ENCODE measurements at places on chromosomes 11 and 22.

DNA sequence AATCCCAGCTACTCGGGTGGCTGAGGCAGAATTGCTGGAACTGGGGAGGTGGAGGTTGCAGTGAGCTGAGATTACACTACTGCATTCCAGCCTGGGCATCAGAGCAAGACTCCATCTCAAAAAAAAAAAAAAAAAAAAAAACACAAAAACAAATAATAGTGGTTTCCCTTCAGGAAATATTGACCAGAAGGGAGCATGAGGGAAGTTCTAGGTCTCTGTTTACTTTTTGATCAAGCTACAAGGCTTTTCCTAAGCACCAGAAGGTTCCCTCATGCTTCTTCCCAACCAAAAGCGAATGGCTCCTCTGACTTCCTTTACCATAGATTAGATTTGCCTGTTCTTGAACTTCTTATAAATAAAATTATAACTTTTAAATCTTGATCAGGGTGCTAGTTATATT is 18.3 kb downstream of the MYO18B start:
- DNase-seq, result no peak

DNA sequence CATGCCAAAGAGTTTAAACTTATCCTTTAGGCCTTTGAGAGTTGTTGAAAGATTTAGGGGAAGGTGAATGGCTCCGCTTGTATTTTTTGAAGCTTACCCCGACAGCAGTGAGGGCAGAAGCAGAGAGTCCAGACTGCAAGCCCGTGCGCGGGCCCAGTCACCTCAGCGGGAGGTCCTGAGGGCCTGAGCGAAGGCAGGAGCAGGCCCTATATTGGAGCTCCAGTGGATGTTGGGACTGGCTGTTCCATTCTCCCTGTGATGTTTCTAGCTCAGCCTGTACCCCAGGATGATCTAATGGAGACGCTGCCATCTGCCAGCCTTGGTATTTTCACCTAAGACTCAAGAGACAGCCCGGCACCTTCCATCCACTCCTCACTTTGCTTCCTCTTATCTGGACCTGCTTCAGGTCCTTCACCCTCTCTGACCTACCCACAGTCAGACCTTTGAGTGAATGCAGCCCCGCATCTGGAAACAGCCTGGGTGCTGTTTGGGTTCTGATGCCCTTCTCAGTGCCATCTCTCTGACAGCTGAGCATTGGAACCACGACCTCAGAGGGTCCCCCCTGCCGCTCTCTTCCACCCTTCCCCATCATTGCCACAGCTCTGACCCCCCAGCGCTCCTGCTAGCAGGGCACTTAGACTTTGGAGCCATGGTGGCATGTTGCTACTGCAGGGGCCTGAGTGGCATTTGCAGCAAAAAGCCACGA is 628.2 kb upstream of the CADM1 start:
- no peak for DNase-seq

DNA sequence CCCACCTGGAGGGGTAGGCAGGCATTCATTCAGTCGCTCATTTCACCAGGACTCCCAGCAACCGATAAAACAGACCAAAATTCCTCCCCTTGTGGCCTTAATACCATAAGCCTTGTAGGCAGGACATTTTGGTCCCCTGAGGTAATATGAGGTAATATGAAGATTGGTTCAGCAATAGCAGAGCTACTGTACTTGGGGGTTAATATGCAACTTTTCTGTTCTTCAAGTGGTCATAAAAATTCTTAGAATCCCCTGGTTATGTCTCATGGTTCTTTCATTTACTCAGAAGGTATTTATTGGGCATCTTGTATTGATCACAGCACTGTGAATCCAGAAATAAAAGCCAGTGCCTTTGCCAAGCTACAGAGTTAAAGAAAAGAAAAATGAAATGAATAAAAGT is 29.8 kb downstream of the SHISA8 start:
- no peak for DNase-seq

DNA sequence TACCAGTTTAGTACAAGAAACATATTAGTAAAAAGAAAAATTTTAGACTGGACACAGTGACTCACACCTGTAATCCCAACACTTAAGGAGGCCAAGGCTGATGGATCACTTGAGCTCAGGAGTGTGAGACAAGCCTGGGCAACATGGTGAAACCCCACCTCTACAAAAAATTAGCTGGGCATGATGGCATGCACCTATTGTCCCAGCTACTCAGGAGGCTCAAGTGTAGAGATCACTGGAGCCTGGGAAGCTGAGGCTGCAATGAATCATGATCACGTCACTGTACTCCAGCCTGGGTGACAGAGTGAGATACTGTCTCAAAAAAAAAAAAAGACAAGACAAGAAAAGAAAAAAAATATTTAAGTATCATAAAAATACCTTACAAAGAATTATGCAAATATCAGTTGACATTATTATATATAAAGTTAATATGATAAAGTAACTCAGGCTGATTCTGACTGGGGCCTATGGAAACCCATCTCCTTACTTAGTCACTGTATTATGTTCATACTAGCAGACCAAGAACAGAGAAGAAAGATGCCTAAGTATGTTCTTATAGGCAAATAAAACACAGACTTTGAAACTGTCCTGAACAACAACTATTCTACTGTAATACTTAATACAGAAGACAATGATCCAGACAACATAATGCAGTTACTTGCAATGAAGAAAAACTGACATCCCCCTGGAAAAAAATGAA is 27.3 kb downstream of the FAM168A start:
- no peak for DNase-seq

DNA sequence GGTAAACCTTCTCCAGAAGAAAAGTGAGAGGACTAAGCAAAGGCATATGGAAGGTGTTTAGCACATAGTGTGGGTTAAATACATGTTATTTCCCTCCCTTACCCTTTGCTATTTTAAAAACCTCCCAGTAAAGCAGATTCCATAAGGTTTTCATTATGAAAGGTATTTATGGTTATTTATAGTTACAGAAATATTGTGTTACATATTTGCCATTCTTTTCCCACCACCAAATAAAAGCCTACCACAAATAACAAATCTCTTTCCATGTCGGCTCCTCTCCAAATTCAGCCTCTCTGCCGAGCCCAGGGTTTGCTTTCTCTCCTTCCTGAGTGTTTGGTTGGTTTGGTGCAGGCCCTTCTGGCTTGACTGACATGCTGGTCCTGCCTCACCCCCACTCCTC is 64.4 kb downstream of the INSC start:
- DNase-seq, result no peak

- DNase-seq, result no peak
Observed at GRCh38 chr22:30217698-30218560, 28.6 kb downstream of the LIF start.

DNA sequence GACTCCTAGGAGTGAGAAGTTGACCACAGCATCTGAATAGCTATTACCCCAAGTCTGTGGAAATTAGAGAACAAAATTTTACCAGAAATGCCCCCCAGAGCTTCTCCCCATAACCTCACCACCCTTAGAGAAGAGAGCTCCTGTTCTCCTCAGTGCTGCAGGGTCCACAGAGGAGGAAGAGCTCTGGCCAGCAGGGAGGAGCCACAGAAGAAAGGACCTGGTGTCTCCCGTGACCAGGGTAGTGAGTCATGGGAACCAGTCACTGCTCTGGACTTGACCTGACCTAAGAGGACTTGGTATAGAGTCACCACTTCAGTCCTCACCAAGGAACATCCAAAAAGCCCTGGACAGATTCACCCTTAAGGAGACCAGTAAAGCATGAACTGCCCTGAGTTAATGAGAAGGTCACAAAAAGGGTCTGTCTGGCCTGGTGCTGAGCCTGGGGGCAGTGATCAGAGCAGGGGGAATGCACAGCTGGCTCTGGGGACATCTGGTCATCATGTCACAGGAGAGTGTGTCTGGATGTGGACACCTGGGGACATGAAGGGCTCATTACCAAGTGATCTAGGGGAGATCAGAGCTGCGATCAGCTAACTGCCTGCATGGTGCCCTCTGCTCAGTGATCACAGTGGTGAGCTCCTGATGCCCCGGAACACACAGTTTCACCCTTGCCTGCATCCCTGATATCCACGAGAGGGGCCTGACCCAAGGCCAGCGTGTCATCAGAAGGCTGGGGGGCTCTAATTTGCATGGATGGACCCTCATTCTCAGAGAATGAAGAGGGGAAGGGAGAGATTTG is 103.3 kb upstream of the TOP3B start:
- no peak for DNase-seq

DNA sequence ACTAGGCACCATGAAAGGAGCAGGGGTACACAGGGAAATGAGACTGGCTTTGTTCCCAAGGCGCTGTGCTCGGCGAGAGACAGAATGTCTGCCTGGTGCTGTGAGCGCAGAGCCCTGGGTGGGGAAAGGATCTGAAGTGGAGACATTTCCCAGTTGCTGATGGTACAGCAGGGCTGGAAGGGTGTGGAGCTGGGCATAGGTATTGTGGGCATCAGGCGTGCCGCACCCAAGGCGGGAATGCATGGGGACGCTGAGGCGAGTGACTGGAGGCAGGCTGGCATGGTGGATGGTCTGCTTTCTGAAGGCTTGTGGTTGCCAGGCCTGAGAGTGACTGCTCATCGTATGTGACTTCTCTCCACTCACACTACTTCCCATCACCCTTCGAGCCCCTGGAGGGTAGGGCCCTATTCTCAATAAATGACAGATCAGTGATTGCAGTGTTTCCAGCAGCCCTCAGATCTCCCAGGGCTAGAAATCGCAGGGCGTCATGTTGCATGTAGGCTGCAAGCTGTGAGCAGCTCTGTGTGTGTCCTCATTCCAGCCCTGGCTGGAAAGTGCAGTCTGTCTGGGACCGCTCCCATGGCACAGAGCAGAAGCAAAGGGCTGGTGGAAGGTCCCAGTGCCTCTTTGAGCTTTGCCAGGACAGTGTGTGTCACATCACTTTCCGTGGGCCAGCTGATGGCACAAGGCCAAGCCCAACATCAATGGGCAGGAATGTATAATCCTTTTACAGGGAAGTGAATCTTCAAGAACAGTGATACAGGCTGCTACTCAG is 67.7 kb downstream of the TBC1D22A start:
- DNase-seq, result no peak

DNA sequence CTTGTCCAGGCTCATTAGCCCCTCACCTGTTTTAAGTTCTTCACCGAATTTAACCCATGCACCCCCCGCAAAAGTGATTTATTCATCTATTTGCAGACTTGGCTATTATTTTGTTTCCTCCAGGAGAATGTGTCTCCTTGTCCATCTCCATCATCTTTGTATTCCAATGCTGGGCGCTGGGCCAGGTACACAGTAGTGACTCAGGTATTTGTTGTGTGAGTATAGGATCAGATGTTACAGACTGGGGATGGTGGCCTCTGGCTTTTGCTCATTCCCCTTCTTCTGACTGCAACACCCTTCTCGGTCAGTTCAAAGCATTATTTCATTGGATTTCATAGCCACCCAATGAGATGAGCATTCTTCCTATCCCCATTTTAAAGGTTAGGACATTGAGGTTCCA is 408.2 kb downstream of the MN1 start:
- no peak for DNase-seq

- DNase-seq, result no peak
Observed at GRCh38 chr11:121814962-121815361, 301.1 kb downstream of the BLID start.

DNA sequence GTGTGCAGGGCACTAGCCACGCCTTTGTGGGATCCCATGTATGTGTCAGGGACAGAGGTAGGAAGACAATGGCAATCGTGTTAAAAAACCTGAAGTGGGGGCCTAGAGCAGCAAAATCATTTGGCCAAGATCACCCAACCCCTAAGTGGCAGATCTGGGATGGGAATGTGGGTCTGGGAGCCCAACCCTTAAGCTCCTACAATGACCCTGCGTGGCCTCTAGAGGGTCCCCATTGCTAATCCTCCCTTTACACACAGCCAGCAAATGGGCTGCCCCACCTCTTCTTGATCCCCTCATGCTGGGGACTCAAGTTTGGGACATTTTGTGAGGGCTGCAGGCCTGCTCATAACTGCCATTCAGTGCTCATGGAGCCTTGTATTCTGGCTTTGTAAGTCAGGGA is 73.2 kb upstream of the SUSD2 start:
- no peak for DNase-seq

- DNase-seq, result no peak
Observed at GRCh38 chr11:68643585-68643984, 40.8 kb upstream of the GAL start.

GRCh38 chr11:119759324-119759723 is 30.3 kb upstream of the NECTIN1 start:
- no peak for DNase-seq

GRCh38 chr11:15852179-15852578 is 504.2 kb downstream of the SOX6 start:
- no peak for DNase-seq

DNA sequence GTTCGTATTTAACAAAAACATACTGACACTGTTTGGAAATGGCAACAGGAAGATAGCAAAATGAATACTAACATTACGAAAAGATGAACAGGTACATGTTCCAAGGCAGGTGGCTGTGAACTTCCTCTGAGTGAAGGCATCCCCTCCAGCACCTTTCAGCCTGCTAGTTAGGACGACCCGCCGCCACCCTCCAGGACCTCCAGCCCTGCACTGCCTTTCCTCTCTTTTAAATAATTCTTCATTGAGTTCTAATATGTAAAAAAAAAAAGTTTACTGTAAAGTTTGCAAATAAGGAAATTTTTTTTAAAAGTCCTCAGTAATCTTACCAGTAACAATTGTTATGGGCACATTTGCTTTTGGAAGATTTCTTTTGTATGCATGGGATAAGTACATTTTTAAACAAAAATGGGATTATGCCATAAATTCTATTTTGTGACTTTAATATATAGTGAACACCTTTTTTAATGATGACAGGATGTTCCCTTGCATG is 6.0 kb downstream of the NEAT1 start:
- DNase-seq, result no peak

GRCh38 chr11:73338279-73338678 is 30.2 kb downstream of the ARHGEF17 start:
- DNase-seq, result no peak

GRCh38 chr11:33877038-33877437 is 14.8 kb downstream of the LMO2 start:
- DNase-seq, result no peak

DNA sequence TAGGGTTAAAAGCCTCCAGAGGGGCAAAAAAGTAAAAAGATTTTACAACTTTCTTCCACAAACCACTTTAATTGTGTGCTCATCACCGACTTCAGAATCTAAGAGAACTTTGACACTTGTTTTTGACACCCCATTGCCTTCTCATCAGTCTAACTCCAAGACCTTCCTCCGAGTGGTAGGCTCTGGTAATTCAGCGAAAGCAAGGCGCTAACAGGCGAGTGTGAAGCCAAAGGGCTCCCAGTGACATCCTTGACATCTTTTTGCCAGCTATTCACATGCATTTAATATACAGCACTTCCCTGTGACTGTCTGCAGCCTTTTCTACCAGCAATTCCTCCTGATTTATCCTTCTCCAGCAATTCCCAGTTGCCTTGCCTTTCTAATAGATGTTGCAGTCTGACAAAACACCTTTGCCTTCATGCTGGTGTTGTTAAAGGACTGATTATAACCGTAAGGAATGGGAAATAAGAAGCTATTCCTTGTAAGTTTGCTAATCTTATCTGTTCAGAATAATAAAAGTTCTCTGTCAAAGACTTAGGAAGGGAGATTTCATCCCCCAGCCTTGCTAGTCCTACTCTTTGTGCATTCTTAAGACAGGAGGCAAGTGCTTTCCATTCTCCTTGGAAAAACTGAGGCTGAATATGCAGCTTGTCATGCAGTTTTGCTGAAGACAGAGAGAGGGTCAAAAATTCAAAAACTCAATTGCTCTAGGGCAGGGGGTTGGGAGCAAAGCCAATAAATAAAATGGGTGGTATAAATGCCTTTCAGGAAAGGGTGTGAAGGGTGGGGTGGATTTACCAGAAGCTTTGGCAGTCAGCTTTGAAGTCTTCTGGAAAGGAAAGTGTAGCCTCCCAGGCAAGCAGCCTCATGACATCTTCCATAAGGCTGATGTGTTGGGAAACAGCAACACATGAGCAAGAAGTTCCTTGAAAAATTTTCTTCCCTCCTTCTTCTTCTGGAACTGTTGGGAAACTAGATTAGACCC is 39.1 kb downstream of the SNX19 start:
- no peak for DNase-seq

GRCh38 chr11:2462543-2462985 is 17.8 kb downstream of the KCNQ1 start:
- no peak for DNase-seq
